ENCODE measurements at places on chromosomes 1 and 21.

GRCh38 chr21:16872616-16873015 lies 640.2 kb upstream of the CXADR start:
- DNase-seq = no peak

- no peak for DNase-seq
Measured at GRCh38 chr1:173663159-173663558, 6.5 kb downstream of the ANKRD45 start.

DNA sequence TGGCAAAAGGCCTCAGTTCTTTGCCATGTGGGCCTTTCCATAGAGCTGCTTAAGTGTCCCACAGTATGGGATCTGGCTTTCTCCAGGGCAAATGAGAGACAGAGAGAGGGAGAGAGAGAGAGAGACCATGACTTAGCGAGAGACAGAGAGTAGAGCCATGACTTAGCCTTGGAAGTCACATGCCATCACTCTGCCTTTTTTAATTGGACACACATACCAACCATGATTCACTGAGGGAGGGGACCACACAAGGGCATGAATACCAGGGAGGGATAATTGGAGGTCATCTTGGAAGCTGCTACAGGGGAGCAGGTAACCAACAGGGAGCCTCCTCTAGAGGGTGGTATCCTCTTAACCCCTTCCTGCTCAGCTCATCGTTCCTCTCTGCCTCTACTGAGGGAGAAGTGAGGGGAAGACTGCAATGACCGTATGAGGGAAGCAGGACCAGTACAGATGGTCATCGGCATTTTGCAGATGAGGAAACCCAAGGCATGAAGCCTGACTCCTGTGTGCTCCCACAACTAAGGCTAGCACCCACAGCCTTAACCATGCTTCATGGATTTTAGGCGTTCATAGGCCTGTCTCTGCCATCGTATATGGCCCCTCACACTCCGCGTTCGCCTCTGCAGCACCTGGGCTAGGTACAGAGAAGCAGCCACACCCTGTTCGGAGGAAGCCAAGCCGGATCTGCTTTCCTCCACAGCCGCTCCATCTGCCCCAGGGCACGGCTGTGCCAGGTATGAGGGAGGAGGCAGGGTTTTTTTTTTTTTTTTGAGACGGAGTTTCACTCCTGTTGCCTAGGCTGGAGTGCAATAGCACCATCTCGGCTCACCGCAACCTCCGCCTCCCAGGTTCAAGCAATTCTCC lies 38.6 kb downstream of the MEF2D start:
- DNase-seq = no peak

- DNase-seq = no peak
Measured at GRCh38 chr1:198018529-198018928, 101.4 kb downstream of the LHX9 start.

GRCh38 chr1:186113461-186113860 lies 261.6 kb downstream of the TPR start:
- DNase-seq = no peak

Measured in stimulated activated CD4-positive, alpha-beta T cell treated with anti-CD3 and anti-CD28 coated beads, Interleukin-2, amount 100 ng/mL, for 4 hours (primary cell).